ENCODE measurements at places on chromosomes 2 and 18.
A peak's percentile ranks its signal among the peaks of the same experiment; 100 is the strongest.

DNA sequence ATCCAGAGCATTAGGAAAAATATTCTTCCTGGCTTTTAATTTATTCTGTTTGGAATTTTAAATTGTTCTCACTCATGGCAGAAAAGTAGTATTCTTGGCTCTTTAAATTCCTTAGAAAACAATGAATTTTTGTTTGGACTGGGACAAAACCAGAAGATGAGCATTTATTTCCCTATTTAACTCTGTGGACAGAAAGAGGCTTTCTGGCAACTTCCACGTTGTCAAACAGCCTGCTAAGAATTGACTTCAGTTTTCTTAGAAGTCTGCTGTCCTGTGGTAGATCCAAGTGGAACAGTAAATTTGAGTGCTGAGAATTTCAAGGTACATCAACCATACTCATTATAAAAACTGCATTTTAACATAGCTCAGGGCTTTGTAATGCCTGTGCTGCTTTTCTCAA is 83.8 kb downstream of the MGAT5 start:
- DNase-seq: no peak

GRCh38 chr2:105815401-105815800 is 70.7 kb downstream of the NCK2 start:
- DNase-seq: no peak

DNA sequence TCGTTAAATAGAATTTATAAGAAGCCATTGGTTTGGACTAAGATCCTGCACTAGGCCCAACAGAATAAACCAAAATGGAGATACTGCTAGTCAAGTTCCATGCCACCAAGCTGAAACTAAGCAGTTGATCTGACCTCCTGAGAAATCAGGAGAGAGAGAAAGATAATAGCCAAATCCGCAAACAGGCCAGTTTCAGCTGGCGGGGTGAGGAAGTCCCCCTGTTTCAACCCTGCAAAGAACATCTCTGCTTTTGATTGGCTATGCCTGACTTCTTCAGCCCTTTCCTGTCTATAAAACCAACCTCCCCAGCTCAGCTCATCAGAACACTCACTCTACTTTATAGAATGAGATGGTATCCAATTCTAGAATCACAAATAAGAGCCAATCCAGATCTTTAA is 543.3 kb upstream of the ID2 start:
- no peak for DNase-seq

DNA sequence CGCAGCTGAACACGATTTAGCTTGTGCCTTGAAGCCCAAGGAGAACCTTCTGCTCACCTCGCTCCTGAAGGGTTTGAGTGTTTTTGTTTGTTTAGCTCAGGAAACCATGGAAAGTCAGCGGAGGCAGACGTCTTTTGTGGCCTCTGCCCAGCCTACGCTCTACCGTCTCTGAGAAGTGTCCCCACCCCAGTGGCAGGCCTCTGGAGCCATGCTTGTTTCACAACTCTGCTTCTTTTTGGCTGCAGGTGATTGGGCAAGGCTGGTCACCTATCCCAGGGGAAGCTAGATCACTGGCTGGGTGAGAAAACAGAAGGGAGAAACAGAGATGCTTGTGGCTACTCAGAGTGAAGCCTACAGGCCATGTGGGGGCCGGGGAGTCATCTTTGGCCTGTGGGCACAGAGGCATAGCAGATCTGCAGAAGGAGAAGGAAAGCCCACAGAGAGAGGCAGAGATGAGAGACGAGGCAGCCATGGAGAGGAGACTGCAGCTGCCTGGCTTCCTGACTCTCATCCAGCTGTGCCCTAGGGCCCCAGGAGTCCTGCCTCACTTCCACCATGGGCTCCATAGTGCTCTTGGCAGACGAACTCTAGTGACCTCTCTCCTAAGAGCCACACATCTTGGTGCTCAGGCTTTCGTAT is 50.1 kb downstream of the CIB4 start:
- no peak for DNase-seq

DNA sequence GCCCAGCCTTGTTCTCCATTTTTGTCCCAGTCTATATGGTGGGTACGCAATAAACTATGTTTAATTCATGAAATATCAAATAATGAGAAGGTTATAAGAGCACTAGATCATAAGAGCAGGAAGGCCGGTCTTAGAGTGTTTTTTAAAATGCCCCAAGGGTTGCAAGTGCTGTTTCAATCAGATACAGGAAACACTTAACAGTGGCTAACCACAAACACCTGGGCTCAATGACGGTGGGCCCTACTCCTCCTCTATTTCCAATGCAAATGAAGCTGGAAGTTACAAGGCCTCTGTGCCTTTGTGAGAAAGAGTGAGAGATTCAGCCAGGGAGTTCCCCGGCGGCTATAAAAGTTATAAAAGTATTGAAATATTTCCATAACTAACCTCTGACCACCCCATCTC is 18.9 kb upstream of the WDR33 start:
- DNase-seq: no peak

DNA sequence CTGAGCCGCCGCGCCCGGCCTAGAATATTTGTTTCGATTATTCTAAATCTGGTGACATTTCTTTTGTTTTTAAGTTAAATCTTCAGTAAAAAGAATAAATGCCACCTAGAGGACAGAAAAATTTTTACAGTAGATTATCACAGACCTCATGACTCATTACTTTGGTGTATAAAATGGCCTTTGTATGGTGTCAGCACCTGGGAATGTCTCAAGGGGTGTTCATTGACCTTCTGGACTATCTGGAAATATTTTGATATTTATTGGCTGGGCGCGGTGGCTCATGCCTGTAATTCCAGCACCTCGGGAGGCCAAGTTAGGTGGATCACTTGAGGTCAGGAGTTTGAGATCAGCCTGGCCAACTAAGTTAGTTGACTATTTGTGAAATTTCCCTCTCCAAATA is 30.3 kb upstream of the SLC30A6 start:
- no peak for DNase-seq

DNA sequence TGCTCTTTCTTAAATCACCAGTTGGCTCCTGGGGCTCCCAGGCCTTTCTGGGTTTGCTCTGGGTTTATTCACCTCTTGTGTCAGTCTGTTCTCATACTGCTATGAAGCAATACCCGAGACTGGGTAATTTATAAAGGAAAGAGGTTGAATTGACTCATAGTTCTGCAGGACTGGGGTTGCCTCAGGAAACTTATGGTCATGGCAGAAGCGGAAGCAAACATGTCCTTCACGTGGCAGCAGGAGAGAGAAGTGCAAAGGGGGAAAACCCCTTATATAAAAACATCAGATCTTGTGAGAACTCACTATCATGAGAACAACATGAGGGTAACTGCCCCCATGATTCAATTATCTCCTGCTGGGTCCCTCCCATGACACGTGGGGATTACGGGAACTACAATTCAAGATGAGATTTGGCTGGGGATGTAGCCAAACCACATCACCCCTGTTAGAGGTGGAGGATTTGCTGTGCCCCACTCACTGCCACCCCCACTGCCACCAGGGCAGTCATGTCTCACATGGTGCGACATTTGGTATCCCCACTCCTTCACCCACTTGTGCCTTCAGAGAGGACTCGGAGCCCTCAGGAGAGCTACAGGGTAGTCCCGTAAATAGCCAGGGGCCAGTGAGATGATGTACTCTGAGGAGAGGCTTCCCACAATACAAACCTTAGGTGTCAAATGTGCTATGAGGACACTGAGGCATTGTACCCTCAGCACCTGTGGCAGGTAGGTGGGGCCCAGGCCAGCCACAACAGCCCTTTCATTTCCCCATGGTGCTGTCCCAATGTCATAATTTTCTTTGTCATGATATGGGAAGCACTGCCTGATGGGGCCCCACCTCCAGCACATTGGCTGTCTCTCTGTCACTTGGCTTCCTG is 35.7 kb downstream of the CDC42EP3 start:
- DNase-seq: no peak

DNA sequence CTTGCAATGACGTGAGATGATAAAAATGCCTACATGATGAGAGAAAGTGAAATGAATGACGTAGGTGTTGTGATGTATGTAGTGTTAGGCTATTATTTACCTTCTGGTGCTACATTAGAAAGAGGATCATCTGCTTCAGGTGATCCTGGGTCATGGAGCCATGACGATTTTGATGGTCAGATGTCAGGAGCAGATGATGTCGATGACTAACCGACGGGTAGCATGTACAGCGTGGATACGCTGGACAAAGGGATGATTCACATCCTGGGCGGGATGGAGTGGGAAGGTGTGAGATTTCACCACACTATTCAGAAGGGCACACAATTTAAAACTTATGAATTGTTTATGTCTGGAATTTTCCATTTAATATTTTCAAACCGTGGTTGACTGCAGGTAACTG is 43.5 kb upstream of the ACVR1C start:
- DNase-seq: no peak

- no peak for DNase-seq
These were observed 34.8 kb upstream of the IHH start for GRCh38 chr2:219095406-219095935.

DNA sequence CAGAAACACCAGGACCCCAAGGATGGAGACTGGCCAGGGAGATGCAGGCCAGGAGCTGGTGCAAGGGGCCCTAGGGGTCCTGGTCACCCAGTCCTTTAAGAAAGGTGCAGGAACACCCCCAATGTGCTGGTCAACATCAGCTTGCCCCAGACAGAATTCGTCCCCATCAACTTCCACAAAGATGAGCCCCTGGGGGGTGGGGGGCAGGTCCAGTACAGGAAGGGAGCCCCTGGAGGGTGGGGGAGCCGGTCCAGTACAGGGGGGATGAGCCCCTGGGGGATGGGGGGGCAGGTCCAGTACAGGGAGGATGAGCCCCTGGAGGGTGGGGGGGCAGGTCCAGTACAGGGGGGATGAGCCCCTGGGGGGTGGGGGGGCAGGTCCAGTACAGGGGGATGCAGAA is 160.7 kb upstream of the SALL3 start:
- no peak for DNase-seq

DNA sequence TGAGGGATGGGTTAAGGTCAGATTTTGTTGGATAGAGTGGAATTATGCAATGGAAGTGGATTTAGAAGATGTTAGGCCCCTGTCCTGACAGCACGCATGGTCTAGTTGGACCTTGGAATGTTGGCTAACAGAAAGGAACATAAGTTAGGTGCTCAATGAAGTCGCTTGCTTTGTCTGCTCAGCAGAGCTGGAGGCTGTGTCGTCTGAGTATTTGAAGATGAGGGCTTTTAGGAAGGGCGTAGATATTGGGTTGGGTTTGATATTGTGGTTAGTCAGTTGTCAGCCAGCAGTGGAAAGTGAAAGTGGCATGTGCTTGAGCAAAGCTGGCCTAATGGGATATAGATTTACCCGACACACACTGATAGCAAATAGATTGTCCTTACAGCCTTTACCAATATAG is 239.3 kb downstream of the PRKCE start:
- no peak for DNase-seq

- no peak for DNase-seq
These were observed 176.1 kb downstream of the CAPN13 start for GRCh38 chr2:30631051-30631671.

DNA sequence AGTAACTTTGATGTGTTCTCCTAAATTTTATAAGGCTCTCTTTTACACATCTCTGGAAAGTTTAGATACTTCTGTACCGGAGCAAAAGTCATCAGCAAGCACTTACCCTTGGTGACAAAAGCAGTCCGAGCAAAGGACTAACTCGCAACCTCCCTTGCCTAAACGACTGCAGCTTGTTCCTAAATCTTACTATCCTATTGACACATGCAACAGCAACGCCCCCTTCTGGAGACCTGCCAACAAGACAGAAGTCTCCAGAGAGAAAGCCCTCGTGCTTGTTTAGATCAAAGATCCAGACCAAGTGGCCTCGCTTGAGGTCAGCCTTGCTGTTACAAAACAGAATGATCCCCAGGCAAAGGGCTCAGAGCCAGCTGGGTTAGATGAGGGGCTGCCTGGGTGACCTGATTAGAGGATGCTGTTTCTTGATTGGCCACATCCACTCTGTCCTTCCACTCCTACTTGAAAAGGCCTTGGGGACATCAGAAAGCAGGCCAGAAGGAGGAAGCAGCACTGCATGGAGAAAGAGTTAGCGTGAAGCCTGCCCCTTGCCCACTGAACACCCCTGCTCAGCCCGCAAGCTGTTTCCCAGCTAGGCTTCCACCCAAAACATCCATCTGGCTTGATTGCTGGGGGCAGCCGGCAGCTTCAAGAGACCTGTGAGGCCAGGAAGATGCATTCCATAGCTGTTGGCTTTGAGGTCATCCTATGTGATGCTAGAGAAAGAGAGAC is 94.3 kb downstream of the HNRNPLL start:
- DNase-seq: peak; percentile 37

DNA sequence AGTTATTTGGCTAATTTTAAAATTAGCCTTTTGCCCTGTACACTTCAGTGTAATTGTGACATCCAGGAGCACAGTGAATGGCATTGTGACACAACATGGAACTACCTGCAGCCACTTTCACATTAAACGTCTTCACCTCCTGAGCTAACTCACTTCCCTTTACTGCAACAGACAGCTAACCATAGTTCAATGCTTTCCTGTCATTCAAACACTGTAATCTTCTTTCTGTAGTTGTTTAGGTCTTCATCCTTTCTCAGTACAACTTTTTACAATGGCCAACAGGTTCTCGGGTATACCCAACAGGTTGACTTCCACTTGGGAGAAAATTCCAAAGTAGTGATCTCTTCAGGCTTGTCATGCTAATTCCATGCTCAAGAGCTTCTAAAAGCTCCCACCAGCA is 8.6 kb upstream of the AGPS start:
- no peak for DNase-seq

DNA sequence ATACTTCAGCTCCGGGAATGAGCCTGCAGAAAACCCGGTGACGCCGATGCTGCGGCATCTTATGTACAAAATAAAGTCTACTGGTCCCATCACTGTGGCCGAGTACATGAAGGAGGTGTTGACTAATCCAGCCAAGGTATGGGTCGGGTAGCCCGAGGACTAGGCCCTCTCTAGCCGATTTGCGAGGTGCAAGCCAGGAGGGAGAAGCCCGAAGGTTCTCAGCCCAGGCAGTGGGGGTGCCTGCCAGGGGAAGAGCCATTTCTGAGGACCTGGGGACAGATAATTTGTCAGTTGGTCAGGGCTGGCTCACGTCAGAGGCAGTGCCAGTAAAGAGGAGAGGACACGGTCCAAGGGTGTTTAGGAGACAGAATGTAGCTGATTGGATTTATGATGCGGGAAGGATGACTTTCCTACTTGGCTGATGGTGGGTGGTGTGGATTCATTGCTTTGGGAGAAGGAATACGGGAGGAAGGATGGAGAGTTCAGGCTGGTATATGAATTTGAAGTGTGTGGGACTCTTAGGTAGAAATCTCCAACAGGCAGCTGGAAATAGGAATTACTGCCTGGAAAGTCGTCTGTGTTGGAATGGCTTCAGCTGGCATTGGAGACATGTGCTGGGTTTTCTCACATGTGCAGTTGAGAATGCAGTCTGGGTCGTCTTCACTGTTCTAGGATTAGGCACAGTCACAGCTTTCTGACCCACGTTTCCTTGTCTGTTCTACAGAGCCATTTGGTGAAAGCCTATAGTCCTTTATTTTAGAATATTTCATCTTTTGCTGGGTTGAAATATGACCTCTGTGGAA is 874 bp downstream of the NDUFAF7 start:
- DNase-seq: peak; percentile 10

GRCh38 chr18:31835528-31836133 is 75.0 kb upstream of the SLC25A52 start:
- no peak for DNase-seq

DNA sequence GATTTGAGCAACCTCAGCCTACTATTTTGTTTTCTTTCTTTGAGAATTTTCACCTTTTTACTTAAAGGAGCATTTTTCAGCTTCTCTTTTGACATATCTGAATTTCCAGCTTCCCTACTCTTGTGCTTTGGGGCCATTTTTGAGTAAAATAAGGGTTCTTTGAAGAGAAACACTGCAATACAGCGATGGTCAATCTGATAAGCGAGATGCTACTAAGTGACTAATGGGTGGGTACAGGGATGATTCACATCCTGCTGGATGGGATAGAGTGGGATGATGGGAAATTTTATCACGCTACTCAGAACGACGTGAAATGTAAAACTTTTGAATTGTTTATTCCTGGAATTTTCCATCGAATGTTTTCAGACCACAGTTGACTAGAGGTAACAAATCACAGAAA is 211.5 kb downstream of the TMEM247 start:
- DNase-seq: no peak

All from anterior cingulate cortex (tissue), 58 donors.